ENCODE measurements at places on chromosomes 1 and 21.

DNA sequence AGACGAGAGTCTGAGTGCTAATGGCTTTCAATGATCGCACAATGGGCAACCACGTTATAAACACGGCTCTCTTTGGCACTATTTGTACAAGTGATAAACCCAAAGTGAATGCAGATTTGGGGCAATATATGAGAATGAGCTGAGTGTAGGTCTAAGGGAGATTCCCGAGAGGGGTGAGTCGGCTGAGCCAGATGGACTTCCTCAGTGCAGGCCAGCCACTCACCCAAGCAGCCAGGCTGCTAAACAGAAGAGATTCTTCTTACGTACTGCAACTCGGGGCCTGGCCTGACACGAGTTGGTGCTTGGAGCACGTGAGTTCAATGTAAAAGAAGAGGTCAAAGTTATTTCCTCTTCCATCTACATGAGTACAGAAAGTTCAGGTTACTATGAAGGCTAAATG, 6.2 kb upstream of the MIXL1 start:
- no peak for DNase-seq

DNA sequence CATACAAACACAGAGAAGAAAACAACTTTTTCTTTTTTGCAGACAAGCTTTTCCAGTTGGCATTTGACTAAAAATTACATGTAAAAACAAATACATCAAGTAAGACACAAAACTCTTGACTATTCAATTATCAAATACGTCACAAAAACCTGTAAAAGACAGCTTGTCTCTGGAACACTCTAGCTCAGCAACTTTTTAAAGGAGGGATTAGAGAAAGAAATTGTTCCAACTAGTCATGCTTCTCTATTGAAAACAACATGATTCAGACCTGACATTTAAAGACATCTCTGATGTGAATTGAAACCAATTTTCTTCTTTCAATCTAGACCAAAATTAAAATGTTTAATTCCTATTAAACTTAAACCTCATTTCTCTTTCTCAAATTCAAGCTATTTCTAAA, 30.3 kb downstream of the SMYD3 start:
- DNase-seq, result no peak

DNA sequence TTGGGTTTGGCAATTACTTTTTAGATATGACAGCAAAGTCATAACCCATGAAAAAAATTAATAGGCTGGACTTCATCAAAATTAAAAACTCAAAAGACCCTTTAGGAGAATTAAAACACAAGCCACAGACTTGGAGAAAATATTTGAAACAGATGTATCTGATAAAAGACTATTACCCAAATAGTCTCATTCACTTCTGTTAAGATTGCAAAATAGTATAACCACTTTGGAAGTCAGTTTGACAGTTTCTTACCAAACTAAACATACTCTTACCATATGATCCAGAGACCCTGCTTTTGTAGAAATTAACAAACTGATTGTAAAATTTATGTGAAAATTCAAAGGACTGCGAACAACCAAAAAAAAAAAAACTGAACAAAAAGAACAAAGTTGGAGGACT, 32.5 kb upstream of the SLC44A3 start:
- no peak for DNase-seq

DNA sequence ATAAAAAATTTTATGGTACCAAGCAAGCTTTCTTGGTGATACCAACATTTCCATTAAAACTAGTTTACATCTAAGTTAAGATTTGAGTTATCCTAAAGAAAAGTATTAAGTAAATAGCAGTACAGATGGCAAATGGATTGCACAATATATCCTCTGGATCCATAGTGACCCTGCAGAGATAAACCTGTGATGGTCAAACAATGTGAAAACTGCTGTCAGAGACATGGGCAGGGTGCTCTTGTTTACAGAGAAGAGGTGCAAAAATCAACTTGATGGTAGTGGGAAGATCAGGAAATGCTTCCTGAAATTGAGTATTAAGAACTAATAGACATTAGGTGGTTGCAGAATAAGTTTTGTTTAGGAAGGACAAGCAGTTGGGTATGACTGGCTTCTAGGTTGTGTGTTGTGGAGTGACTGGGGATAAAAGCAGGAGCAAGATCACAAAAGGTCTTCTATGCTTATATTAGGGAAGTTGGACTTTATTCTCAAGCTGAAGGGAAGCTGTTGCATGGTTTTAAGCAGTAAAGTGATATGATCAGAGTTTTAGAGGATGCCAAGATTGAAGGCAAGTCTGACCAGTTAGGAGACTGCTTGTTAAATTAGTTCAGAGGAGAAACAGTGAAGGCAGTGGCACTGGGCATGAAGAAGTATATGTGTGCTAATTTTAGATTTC, 9.9 kb downstream of the TTC3 start:
- DNase-seq, result no peak

DNA sequence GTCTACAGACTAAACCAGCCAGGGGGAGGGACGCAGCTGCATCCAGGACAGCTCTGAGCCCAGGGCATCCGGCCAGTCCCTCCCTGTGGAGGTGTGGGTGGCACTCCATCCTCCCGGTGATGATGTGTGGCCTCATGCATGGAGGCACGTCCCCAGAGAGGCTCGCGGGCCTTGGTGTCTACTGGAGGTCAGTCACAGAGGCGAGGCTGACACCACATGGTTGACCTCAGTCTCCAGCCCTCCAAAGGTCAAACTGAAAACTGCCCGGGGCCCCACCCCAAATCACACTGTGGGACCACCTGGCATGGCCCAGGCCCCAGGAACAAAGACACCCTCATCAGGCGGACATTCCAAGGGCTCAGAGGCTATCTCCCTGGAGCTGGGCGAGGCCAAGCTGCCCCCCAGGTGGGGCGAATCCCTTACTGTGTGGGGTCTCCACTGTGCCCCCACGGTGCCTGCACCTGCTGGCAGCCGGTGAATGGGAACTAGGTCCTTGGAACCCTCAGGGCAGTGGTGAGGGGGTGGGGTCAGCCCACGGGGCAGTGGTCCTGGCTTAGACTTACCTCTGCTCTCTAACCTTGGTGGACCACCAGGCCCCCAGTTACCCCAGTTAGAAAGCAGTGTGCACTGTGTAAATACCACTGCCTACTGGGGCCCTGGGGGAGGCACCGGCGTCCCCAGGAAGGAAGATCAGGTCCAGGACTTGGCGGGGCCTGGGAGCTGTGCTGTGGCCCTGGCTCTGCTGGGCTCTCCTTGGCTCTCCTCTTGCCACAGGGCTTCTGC, 49.1 kb downstream of the TRPM2 start:
- DNase-seq, result no peak

All from NCI-H2171 (cell line).